ENCODE measurements at places on chromosomes 3 and 15.

GRCh38 chr15:80487839-80488390 is 83.7 kb downstream of the ARNT2 start:
- no peaks in the 10 kb centered on the region for H3K4me1 ChIP-seq
- no peak overlapping the region for H3K4me3 ChIP-seq
- H3K27me3 ChIP-seq, result no peaks in the 10 kb centered on the region
- no peaks in the 10 kb centered on the region for H3K36me3 ChIP-seq
- DNase-seq, result no peak
- H3K27ac ChIP-seq, result no peak overlapping the region

- no peak overlapping the region for H3K27ac ChIP-seq
- no peaks in the 10 kb centered on the region for H3K36me3 ChIP-seq
- H3K4me1 ChIP-seq, result no peaks in the 10 kb centered on the region
- no peak for DNase-seq
- H3K4me3 ChIP-seq, result no peak overlapping the region
These were observed 155.9 kb downstream of the OXSM start for GRCh38 chr3:25945836-25946235.

GRCh38 chr15:77024273-77025082 is 29.6 kb downstream of the PSTPIP1 start:
- no peak overlapping the region for H3K4me3 ChIP-seq
- no peaks in the 10 kb centered on the region for H3K27me3 ChIP-seq
- DNase-seq, result peak; percentile 74
- H3K4me1 ChIP-seq, result peaks cover 5% of the 10 kb centered on the region
- no peak overlapping the region for H3K27ac ChIP-seq
- no peaks in the 10 kb centered on the region for H3K36me3 ChIP-seq

GRCh38 chr15:58593870-58594269 is 155.6 kb downstream of the ADAM10 start:
- H3K27ac ChIP-seq, result no peak overlapping the region
- H3K27me3 ChIP-seq, result no peaks in the 10 kb centered on the region
- peaks cover 7% of the 10 kb centered on the region for H3K4me1 ChIP-seq
- DNase-seq, result no peak
- no peaks in the 10 kb centered on the region for H3K36me3 ChIP-seq

GRCh38 chr3:65907232-65908130 is 131.2 kb downstream of the MAGI1 start:
- DNase-seq, result no peak
- H3K27me3 ChIP-seq, result no peaks in the 10 kb centered on the region
- H3K4me1 ChIP-seq, result no peaks in the 10 kb centered on the region
- no peak overlapping the region for H3K4me3 ChIP-seq
- no peak overlapping the region for H3K27ac ChIP-seq

DNA sequence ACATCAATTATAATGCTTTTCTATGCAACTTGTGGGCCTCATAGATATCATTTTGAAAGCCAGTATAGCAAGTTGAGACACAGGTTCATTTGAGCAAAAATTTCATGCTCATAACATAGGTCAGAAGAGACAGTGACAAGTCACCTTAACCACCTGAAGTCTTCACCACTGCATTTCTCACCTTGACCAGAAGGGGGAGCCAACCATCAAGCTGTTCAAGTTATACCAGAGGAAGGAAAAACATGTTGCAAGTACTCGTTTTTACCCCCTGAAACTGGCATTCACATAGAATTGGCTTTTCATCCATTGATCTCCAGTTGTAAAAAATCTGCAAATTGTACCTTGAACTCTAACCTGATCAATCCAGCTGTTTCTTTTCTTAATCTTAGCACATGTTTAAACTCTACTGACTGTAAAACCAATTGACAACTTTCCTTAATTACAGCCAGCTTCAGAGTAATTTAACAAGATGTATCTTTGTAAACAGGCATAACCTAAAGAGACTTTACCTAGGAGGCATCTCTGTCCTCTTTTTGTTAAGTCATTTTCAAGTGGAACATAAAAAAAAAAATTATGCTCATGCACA is 1.4 kb downstream of the LMOD3 start:
- no peak overlapping the region for H3K4me3 ChIP-seq
- no peak overlapping the region for H3K27ac ChIP-seq
- DNase-seq, result peak; percentile 86
- H3K27me3 ChIP-seq, result no peaks in the 10 kb centered on the region

DNA sequence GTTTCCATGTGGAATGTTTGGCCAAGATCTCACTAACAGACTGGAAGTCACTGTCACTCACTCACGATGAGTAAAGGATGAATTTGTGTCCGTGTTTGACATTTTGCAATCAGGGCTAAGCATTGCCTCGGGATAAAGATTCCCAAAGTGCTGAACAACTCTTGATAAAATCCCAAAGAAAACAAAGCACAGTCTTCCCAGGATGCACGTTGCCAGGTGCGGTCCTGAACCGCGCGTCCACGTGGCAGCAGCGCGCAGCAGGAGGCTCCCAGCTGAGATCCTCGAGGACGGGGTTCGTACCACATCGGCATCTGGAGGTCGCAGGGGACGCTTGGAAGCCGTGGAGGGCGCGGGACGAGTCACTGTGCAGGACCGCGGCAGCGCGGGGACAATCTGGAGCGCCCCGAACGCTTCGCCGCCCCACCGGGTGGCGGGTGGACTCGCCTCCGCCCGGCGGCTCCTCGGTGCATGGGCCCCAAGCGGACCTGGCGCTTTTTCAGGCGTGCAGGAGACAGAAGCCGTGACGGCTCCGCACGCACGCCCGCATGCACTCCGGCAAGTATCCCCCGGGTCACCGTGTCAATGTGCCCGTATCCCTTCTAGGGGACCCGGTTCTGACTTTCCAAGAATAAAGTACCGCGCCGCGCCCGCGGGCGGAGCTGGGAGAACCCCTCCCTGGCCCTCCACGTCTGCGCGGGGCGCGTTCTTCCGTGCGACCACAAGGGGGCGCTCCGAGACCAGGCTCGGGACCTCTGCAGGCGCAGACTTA is 17.7 kb downstream of the CPN2 start:
- DNase-seq, result peak; percentile 93
- no peak overlapping the region for H3K27ac ChIP-seq
- no peaks in the 10 kb centered on the region for H3K4me1 ChIP-seq

DNA sequence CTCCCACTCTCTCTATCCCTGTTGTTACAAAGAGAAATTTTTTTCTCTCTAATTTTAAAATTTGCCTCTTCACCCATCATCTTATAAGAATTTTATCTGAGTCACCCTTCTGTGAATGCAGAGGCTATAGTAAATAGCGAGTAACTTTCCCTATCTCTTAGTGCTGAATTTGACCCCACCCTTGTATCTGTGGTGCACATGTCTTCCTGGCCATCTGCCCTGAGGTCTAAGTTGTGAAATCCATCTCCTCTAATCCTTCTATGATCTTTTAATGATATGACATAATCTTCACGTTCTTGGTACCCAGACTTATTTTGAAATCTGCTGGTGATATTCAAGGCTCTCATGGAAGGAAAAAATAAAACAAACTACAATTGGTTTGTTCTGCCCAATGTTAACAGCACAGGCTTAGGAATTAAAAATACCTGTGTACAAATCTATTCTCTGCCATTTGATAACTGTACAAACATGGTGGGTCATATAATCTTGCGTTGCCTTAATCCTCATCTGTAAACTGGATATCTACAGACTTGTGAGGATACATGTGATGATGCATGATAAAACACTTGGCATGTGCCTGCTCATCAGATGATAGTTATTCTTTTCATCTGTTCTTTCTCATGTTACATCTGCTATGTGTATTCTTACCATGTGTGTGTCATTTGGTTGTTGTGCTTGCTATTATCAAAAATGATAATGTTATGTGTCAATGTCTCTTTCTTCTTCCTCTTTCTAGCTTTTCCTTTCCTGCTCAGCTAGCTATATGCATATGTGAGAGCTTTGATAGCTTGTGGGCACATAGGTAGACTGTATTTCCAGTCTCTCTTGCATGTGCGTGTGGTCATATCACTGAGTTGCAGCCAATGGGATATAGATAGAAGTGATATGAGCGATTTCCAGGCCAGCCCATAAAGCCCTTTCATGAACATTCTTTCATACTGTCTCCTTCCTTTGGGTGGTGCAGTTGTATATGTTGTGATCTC is 13.7 kb upstream of the CCR3 start:
- no peaks in the 10 kb centered on the region for H3K4me1 ChIP-seq
- H3K27ac ChIP-seq, result no peak overlapping the region
- no peaks in the 10 kb centered on the region for H3K27me3 ChIP-seq
- H3K36me3 ChIP-seq, result no peaks in the 10 kb centered on the region

- H3K36me3 ChIP-seq, result peaks cover 7% of the 10 kb centered on the region
- DNase-seq, result peak; percentile 83
- peak overlapping the region; percentile 64 for H3K27ac ChIP-seq
- H3K4me1 ChIP-seq, result no peaks in the 10 kb centered on the region
These were observed 742 bp downstream of the PLA2G4F start for GRCh38 chr15:42155546-42156242.

GRCh38 chr15:84387086-84387485 is 151.5 kb downstream of the GOLGA6L4 start:
- no peak for DNase-seq
- no peaks in the 10 kb centered on the region for H3K27me3 ChIP-seq

DNA sequence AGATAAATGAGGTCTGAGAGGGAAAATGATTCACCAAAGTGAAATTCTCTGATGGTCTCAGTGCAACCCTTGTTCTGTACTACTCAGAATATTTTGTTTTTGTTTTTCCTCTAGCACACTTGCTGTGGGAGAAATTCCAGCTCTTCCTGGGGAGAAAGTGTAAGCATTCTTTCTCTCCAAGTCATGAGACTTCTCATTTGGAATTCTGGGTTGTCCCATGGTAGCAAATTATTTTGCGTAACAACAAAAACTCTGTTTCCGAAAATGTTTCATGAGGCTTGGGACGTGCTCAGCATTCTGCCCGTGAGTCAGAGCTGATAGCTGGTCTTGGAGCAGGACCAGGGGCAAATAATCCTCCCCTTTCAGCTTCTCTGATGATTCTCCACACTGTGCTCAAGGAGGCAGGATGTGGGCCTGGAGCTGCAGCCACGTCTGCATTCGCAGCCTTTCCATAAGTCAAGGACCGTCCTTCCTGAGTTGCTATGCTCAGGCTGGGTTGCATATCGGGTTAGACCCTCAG is 70.3 kb downstream of the SENP2 start:
- no peak overlapping the region for H3K27ac ChIP-seq
- no peak overlapping the region for H3K4me3 ChIP-seq
- H3K27me3 ChIP-seq, result no peaks in the 10 kb centered on the region
- H3K4me1 ChIP-seq, result no peaks in the 10 kb centered on the region

GRCh38 chr3:115823083-115823482 is 199.8 kb downstream of the GAP43 start:
- H3K4me3 ChIP-seq, result no peak overlapping the region
- H3K27ac ChIP-seq, result no peak overlapping the region
- no peaks in the 10 kb centered on the region for H3K36me3 ChIP-seq
- DNase-seq, result no peak

- H3K4me3 ChIP-seq, result no peak overlapping the region
- no peak for DNase-seq
- no peaks in the 10 kb centered on the region for H3K27me3 ChIP-seq
- H3K36me3 ChIP-seq, result no peaks in the 10 kb centered on the region
- no peak overlapping the region for H3K27ac ChIP-seq
These were observed 97.3 kb downstream of the SLCO3A1 start for GRCh38 chr15:91950631-91951329.

GRCh38 chr3:125602752-125603649 is 7.7 kb upstream of the OSBPL11 start:
- H3K27me3 ChIP-seq, result no peaks in the 10 kb centered on the region
- H3K4me1 ChIP-seq, result no peaks in the 10 kb centered on the region
- DNase-seq, result no peak
- H3K27ac ChIP-seq, result no peak overlapping the region

DNA sequence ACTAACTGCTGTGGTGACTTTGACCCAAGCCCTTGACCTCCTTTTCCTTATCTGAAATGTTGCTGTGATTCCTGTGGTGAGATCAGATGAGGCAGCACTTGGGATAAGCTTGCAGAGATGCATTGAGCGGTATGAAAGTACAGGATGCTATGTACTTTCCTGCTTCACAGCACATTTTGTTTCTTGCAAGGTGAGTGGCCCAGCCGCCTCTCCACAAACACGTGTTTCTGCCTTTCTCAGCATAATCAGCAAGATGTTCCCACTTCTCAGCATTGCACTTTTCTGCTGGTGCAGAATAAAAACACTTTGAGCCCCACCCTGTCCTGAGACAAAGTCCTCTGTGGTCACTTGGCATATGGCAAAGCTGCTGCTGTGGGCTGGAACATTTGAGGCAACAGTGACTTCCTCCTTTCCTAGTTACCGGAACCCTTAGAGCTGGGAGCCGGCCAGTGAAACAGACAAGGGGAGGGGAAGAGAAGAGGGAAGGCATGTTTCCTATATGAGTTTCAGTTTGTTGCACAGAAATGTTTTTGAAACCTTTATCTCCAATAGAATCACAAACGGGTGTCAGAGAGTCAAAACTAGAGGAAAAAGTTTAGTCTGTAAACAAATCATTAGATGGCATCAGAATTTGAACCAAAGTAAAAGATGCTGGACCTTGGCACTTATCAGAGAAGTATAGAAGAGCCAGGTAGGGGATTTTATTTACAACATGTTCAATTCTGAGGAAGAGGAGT is 5.0 kb downstream of the NUDT16 start:
- H3K36me3 ChIP-seq, result no peaks in the 10 kb centered on the region
- peak; percentile 86 for DNase-seq
- H3K27ac ChIP-seq, result peak overlapping the region; percentile 68
- no peaks in the 10 kb centered on the region for H3K27me3 ChIP-seq

- peaks cover 49% of the 10 kb centered on the region for H3K27me3 ChIP-seq
- DNase-seq, result no peak
- H3K4me3 ChIP-seq, result no peak overlapping the region
- no peaks in the 10 kb centered on the region for H3K4me1 ChIP-seq
- no peaks in the 10 kb centered on the region for H3K36me3 ChIP-seq
These were observed 36.0 kb downstream of the NR2F2 start for GRCh38 chr15:96366526-96366877.

GRCh38 chr15:101064795-101065569 is 145.8 kb downstream of the LRRK1 start:
- H3K4me3 ChIP-seq, result no peak overlapping the region
- H3K36me3 ChIP-seq, result no peaks in the 10 kb centered on the region
- DNase-seq, result no peak

DNA sequence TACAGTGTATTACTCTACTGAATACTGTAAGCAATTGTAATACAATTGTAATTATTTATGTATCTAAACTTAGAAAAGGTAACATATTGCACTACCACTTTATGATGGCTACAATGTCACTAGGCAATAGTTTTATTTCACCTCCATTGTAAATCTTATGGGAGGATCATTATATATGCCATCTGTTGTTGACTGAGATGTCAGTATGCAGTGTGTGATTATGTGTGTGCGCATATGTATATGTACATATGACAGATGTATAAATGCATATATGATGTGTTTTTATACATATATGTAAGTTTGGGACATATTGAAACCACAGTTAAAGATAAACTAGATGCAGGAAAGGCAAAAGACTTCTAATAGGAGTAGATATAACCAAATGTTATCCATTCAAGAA is 8.5 kb downstream of the IGSF10 start:
- DNase-seq, result no peak
- H3K27me3 ChIP-seq, result no peaks in the 10 kb centered on the region
- no peak overlapping the region for H3K27ac ChIP-seq

- no peak overlapping the region for H3K27ac ChIP-seq
- no peak overlapping the region for H3K4me3 ChIP-seq
- DNase-seq, result no peak
- H3K36me3 ChIP-seq, result no peaks in the 10 kb centered on the region
- no peaks in the 10 kb centered on the region for H3K4me1 ChIP-seq
These were observed 32.8 kb downstream of the FRMD4B start for GRCh38 chr3:69353088-69353478.
